ENCODE measurements at places on chromosomes 2 and 18.

- peak; percentile 76 for DNase-seq
Measured at GRCh38 chr2:201234663-201235135, 25.6 kb upstream of the CASP8 start.

- no peak for DNase-seq
Measured at GRCh38 chr2:8378016-8378810, 303.6 kb upstream of the ID2 start.

- no peak for DNase-seq
Measured at GRCh38 chr18:45849529-45849928, 24.1 kb downstream of the SIGLEC15 start.

DNA sequence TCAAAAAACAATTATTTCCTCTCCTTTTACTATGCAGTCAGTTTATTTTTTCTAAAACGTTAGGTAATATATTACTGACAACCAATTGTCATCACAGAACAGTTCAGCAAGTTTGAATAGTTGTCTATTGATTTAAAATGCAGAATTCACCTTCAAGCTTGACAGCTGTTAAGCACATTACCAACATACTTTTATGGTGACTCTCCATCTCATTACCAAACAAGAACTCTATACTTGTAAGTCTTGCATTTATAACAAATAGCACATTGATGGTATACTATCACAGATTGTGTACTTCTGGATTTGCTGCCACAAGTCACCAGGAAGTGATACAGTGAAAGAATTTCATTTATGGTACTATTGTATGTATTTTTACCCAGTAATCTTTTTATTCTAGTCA is 99.4 kb upstream of the PPP1CB start:
- no peak for DNase-seq

GRCh38 chr2:44453259-44453658 is 91.5 kb downstream of the CAMKMT start:
- DNase-seq, result no peak

- peak; percentile 76 for DNase-seq
Measured at GRCh38 chr2:201860636-201861066, 54.3 kb downstream of the CDK15 start.

- no peak for DNase-seq
Measured at GRCh38 chr2:237894986-237895543, 35.6 kb downstream of the RAMP1 start.

GRCh38 chr2:240501531-240501991 is 56.2 kb downstream of the ANKMY1 start:
- DNase-seq, result no peak

DNA sequence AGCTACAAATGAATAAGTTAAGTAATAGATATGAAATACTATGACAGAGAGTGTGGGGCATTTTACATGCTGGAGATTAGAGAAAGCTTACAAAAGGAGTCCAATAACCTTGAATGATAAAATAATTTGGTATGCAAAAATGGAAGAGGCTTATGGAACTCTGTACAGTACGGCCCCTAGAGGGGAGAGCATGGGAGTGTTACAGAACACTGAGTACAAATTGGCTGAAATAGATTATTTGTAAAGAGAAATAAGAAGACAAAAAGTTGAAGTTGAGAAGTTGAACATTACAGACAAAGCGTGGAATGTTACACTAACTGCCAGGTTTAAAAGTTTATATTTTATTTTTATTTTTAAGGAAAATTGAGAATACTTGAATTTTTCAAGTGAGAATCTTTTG is 192.1 kb upstream of the DOK6 start:
- no peak for DNase-seq

DNA sequence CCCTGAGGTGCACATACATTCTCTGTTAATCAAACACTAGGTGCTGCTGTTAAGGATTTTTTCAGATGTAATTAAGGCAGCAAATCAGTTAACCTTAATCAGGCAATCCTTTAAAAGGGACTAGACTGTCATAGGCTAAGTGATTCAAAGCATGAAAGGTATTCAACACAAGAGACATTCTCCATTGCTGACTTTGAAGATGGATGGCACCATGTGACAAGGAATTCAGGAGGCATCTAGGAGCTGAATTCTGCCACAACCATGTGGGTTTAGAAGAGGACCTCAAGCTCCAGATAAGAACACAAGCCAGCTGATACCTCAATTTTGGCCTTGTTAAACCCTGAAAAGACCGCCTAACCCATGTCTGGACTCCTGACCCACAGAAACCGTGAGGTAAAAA is 84.0 kb downstream of the SMAD2 start:
- no peak for DNase-seq

GRCh38 chr2:37742286-37742685 is 70.8 kb upstream of the CDC42EP3 start:
- DNase-seq, result no peak

- DNase-seq, result no peak
Measured at GRCh38 chr2:18200771-18201170, 322.3 kb downstream of the KCNS3 start.

GRCh38 chr2:236319036-236319435 is 54.8 kb upstream of the ASB18 start:
- DNase-seq, result no peak

DNA sequence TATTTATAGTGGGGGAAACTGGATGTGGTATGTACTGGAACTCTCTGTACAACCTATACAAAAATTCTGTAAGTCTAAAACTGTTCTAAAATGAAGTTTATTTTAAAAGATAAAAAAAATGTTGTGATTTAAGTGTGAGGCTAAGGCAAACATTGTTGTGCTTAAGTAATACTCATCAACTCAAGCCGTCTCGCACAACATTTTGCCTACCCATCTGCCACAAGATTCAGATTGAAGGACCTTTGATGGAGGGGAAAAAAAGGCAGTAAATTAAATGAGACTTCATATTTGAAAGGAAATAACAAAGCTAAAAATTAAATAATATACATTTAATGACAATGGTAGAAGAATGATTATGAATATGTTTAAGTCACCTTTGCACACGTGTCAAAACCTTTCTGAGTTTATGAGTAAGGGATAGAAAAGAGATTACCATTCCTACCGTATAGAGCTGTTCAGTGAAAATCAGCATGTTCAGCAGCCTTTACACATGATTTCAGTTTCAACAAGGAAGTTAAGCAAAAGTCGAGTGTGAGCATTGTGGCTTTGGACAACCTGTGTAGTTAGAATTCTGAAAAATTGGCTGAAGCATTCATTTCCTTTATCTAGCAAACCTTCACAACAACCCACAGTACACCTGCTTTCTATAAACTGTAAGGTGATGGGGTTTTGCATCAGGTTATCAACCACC is 499.3 kb downstream of the IRS1 start:
- DNase-seq, result no peak

- DNase-seq, result no peak
Measured at GRCh38 chr18:407626-408224, 92.8 kb downstream of the COLEC12 start.

DNA sequence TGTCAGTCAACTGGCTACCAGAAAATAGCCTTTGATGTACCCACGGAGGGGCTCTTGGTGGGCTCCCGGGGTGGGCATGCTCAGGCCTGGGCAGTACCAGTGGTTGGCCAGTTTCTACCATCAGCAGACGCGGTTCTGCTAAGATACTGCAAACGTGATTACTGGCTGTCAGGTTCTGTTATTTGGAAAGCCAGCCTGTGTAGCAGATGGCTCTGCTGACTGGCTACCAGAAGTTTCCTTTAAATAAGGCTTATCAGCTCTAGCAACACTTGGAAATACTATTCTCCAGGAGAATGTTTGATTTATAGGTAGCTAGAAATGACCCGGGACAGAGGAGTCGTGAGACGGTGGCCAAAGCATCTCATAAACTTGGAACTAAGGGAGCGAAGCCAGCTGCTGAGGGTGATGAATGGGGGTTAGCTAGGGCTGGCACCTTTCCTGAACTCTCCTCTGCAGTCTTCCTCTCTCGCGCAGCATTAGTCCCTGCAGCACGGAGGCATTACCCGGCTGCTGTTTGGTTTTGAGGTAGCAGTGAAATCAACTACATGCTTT is 171.9 kb downstream of the AGAP1 start:
- DNase-seq, result no peak

DNA sequence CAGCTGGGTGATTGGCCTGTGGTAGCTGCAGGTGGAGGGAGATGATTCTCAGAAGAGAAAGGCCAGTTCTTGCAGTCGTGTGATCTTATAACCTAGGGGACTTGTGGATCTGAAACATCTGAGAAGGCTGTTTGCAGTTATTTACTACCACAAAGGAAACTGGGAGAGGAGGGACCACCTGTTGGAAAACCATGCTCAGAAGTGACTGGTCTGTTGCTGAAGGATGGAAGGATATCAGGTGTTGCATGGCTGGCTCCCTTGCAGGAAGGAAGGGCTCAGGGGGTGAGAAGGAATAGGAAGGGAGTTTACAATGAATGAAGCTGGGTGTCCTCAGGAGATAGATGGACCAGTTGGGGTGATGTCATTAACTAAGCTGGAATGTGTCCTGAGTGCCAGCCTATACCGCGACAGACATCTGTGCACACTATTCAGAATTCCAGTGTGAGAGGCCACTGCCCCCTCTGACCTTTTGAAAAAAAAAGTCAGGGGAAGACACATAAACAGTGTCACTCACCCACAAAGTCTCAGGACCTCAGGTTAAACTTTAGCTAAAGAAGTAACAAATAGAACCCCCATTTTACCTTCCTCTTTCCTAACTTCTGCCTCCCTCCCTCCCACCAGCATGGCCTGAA is 17.5 kb downstream of the IGFBP2 start:
- no peak for DNase-seq

- no peak for DNase-seq
Measured at GRCh38 chr2:141957321-141957720, 173.5 kb downstream of the LRP1B start.

GRCh38 chr2:2269426-2269825 is 61.6 kb downstream of the MYT1L start:
- no peak for DNase-seq

DNA sequence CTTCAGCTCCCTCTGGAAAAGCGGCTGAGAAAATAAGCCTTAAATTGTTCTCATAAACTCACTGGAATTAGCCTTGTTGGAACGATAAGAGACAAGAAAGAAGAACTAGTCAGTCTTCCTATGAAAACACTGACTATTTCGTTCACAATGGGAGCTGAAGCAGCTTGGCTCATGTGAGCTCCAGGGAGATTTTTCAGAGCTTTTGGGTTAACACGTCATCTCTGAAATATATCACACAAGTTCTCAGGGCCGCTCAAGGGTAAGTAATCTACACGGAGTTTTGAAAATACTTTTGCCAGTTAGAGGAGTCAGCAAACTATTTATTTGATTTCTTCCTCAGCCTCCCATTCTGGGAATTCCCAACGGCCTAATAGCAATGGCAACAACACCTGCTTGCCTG is 316.2 kb upstream of the MGAT5 start:
- DNase-seq, result no peak

GRCh38 chr18:33826151-33826550 is 248.1 kb downstream of the ASXL3 start:
- DNase-seq, result no peak

- DNase-seq, result no peak
Measured at GRCh38 chr2:133591164-133591563, 22.9 kb upstream of the NCKAP5 start.

DNA sequence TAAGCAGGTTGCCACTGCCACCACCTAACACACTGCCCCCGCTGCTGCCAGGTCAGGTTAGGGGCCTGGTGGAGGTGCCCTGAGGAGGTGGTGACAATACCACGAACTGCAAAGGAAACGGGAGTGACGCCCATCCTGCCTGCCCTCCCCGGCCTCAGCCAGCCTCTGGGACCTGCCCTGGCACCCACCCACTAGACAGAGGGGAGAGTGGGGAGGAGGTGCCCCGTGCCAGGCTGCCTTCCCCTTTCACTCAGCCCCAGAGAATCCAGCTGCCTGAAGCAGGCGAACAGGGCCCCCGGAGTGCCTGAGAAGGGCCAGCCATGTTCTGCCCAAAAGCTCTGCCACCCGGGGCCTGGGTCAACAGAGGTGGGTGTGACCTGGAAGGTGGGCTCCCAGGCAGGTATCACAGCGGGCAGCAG is 44.5 kb upstream of the FOSL2 start:
- no peak for DNase-seq

- no peak for DNase-seq
Measured at GRCh38 chr2:43265421-43265820, 39.0 kb upstream of the ZFP36L2 start.

DNA sequence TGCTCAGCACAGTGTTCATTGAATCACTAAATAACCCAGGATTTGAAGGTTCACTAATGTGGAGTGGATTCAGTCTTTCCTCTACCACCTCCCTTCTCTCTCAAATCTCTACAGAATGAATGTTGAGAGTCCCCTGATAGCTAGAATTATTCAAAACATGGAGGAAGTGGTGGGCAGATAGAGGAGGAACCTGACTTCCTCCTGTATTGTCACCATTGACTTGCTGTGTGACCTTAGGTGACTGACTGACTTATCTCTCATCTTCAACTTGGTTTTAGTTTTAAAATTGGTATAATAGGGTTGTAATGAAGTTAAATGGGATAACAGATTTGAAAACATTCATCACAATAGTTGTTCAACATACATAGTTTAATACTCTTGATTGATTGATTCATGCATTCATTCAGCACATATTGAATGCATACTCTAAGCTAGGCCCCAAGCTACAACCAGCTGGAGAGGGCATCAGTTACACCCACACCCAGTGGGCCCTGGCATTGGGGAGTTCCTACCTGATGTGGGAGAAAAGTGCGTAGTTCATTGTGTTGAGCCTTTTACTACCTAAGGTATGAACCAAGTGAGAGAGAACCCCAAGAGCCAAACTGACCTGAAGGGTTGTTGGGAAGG is 96.0 kb downstream of the WDR7 start:
- no peak for DNase-seq

- no peak for DNase-seq
Measured at GRCh38 chr2:226746196-226746800, 53.3 kb downstream of the IRS1 start.

- peak; percentile 30 for DNase-seq
Measured at GRCh38 chr2:75466708-75467311, 93.9 kb downstream of the EVA1A start.

- DNase-seq, result no peak
Measured at GRCh38 chr2:202749477-202749876, 114.7 kb downstream of the FAM117B start.

GRCh38 chr2:202056611-202057010 is 16.4 kb upstream of the KIAA2012 start:
- DNase-seq, result no peak

- no peak for DNase-seq
Measured at GRCh38 chr18:3132700-3133099, 87.1 kb downstream of the MYOM1 start.

DNA sequence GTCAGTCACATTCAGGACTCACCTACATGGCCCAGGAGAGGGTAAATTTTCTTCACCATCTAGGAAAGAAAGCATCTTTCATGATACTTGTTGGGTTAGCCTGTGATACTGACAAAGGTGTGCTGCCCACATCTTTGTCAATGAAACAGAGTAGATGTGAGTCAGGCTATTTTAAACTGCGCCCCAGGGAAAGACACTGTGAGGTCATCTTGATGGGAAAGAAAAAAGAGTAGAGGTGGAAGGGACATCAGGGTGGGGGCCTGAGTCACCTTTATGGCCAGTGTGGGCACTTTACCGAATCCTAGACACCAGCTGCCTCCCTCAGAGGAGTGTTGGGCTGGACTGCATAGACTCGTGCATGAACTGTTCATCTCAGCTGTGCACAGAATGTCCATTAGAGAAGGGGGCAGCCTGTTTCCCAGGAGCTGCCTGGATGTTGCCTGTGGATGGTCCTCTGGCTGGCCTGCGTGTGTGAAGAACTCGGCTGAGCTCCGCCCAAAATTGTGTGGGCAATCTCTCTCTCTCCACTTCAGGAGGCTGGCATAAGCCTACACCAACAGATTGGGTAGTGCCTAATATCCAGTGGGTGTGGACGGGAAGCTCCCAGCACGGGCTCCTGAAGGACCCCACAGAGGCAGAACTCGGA is 278.7 kb upstream of the PXDN start:
- DNase-seq, result no peak

All from RKO (cell line).